NCI-H2171 treated with DMSO at 0.1 percent for 48 hours (cell line): ENCODE measurements at places on chromosomes 2 and 18.

- no peak for DNase-seq
Observed at GRCh38 chr18:45444040-45444439, 171.2 kb upstream of the SLC14A2 start.

DNA sequence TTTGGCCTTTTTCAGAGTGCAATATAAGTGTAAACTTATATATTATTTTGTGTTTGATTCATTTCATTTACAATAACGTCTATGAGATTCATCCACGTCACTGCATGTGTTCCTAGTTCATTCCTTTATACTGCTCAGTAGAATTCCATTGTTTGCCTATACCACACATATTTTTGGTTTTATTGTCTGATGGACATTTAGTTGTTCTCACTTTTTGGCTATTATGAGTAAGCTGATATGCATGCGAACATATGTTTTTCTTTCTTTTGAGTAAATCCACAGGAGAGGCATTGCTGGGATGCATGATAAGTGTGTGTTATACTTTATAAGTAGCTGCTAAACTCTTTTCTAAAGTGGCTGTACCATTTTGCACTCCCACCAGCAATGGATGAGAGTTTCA, 314.8 kb upstream of the HS6ST1 start:
- DNase-seq, result no peak

- DNase-seq, result no peak
Observed at GRCh38 chr2:65130664-65131175, 814 bp upstream of the RAB1A start.

DNA sequence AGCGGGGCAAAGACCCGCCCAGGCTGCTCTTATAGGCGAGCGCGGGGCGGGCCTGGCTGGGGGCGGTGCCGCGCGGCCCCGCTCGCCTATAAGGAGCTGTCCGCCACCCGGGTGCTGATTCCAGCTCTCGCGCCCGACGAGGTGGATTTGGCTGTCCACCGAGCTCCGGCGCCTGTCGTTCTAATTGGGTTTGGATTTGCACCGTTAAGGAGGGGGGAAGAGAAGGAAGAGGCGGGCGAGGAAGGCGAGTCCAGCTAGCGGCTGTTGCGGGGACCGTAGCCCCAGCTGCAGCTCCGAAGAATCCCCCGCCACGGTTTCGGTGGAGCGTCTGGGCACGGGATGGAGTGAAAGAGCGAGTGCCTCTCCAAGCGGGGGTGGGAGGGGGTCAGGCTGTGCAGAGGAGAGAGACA, at the start of gene CNTNAP5:
TSS of gene CNTNAP5 (plus strand) at position 117 of the 410 bp plus-strand sequence. CDS start 364 bp downstream, outside the sequence.
- peak; percentile 76 for DNase-seq

GRCh38 chr2:1606046-1606400, 138.3 kb downstream of the PXDN start:
- no peak for DNase-seq

DNA sequence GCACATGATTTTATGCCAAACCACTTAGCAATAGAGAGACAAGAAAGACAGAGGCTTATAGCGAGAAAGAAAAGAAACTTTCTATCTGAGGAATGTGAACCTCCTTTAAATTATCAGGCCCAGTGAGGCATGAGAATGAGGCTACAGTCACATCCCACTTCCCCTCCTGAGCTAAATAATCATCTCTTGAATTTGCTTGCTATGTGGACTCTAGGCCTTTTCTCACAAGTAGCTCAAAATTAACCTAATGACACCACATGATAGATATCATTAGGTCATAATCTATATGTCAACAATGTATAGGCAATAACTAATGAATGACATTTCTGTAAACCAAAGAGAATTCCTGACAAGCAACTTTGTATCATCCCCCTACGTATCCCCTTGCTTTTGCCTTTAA, 301.5 kb upstream of the MGAT5 start:
- DNase-seq, result no peak
